Heart right ventricle (tissue), 16 donors: ENCODE measurements at places on chromosomes 12 and 14. TPM values are rescaled to one million over a fixed set of nuclear protein-coding genes. Genes with fewer than 3 reads are reported as not detected.

Gene BEGAIN
- polyA plus RNA-seq: 0.20 TPM

Gene OTX2
- not detected for polyA plus RNA-seq

Gene KLHL33
- polyA plus RNA-seq: 1.2 TPM

Gene HNF1A
- 0.04 TPM for polyA plus RNA-seq
